ENCODE measurements at places on chromosomes 7 and 10.

GRCh38 chr7:36029853-36030515, 123.1 kb upstream of the EEPD1 start:
- DNase-seq: no peak

DNA sequence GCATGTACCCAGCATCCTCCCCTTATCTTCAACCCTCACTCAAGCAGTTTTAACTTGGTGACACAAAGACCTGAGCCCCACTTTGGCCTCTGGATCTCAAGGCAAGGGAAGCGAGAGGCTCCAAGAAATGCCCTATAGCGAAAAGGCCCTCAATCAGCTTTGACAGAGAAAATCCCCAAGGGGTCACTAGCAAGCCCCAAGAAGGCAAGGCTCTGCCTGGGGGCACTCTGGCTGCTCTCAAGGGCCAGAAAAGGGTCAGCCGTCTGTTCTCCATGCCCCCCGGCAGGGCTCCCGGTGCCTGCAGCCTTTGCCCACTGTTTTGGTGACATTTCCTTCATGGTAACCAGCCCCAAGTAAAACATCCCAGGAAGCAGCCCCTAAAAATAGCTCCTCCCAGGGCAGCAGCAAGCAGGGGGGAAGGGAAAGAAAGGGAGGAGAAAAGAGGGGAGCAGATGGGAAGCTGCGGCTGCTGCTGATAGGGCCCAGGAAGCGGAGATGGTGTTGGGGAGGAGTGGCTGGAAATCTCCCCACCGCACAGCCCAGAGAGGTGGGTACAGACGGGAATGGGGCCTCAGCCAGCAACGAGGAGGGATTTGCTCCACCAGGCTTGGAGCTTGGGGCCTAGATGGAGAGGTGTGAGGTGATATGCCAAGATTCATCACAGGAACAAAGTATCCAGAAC, 7.1 kb downstream of the CAMK2G start:
- DNase-seq: no peak

DNA sequence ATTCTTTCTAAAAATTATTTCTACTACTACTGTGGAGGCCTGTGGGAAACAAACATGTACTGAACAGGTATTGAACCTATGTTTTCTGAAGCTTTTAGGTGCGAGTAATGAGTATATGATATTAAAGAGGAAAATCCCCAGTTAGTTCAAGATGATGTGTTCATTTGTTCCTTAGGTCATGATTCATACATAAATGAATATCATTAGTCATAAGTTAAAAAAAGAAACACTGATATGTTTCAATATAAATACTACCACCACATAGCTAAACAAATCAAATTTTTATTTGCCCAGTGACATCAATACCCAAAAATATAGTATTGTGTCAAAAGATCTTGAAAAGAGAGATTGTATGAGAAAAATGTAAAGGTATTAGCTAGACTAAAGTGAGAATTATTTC, 210.7 kb upstream of the GNAI1 start:
- DNase-seq: no peak

- no peak for DNase-seq
Measured at GRCh38 chr10:49600781-49601400, 9.2 kb upstream of the SLC18A3 start.

DNA sequence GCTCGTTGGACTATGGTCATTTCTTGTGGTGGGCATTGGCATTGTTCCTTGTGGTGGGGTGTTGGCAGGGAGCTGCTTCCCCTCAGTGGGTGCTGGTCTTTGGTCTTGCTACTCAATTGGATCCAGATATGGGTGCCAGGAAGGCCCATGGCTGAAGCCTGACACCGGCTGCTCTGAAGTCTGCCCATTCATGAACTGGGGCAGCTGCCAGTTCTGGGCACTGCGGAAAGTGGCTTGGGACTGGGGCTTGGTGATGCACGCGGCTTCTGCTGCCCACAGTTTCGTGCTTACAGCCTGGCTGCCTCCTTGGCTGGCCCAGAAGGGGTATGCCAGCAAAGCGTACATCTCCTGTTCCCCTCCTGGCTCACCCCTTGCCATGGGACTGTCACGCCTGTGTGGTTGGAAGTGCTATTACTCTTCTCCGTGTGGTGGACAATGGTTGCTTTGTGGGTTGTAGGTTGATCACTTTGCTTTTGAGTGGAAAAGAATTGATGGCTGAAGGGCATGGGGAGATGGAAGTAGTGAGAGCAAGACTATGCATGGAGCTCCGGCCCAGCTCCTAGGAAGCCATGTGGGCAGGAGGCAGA, 54.7 kb downstream of the ADAMTS14 start:
- DNase-seq: no peak

DNA sequence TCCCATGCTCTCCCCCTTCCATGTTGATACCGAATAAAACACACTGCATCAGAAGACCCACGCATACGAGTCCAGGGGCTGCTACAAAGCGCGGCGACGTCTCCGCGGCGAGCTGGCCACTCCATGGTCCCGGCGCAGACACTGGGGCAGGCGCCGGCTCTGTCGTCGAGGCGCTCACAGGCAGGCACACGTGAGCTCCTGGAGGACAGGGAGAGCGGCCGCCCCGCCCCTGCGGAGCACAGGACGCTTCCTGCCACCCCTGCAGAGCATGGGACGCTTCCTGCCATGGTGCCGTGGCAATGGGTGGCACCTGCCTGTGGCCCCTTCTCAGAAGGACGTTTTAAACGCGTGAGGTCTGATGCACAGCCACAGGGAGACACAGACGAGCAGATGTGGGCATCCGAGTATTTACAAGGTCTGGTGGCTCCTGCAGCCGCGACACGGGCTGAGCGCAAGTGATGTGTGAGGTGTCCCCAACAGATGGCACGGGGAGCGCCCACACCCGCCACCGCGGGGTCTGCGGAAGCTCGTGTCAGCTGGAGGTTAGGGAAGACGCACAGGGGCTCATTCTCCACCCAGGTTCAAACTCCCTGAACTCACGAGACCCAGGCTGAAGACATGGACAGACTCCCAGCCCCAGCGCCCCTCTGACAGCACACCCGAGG, 21.4 kb upstream of the GPR146 start:
- DNase-seq: no peak

DNA sequence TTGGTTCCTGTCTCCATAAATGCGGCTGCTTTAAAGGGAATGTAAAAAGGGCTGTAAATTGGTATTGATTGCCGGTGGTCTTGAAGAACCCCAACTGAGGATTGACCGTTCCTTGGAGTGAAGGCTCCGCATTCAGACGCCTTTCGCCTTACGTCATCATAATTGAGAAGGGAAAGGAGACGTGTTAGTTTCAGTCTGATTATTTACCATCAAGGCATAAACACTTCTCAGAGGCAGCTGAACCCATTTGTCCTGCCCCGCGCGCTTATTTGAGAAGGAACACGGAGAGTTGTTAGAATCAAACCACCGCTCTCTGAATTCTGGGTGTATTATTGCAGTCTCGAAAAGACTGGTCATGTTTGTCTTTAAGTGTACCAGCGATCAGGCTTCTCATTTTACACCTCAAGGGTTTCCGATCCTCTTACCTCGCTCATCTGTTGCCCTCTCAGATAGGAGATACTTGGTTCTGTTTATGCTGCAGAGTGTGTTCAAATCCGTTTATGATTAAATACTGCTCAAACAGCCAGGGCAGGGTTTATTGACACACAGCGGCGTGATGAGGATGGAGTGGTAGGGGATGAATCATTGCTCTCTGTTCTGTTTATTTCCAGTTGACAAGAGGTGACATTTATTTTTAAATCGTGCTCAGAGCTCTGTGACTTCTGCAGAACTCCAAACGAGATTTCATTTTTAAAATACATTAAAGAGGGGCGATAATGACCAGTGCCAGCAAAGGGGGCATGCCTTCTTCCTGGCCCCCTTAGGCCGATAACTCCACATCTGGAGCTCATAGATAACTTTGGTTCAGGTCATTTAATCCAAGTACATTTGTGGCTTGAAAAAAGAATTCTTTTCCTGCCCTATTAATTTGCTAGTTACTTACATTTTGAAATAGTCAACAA, 30.4 kb downstream of the FOXK1 start:
- DNase-seq: no peak

DNA sequence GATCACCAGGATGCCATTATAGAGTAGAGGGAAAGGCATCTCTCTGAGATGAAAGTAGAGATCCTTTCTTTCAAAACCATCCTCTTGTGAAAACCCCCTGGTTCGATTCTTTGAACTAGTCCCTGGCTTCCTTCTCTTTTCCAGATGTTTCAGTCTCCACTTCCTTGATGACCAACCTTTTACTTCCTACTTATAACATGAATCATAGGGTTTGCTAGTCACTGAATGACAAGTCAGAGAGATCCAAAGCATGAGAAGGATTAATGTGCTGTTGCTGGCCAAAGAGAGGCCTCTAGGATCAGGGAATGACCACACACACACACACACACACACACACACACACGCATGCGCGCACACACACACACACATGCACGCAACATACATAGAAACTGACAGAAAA, 161.1 kb upstream of the FRMD4A start:
- DNase-seq: no peak

DNA sequence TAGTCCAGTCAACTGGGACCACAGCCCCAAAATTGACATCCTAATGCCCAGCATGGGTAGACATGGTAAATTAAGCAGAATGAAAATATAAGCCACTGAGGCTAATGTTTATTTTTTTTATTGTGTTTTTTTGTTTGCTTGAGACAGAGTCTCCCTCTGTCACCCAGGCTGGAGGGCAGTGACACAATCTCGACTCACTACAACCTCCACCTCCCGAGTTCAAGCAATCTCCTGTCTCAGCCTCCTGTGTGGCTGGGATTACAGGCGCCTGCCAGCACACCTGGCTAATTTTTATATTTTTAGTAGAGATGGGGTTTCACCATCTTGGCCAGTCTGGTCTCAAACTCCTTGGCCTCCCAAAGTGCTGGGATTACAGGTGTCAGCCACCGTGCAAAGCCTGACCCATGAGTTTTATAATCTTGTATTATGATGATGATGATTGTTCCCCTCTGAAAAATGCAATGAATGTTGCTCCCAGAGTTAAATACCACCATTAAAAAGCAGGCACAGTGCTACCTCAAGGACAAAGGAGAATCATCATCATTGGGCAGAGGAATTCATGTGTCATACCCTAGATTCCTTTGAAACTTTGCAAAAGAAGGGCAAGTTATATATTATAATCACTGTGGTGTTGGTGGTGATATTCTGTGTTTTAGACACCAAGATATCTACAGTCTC, 228.0 kb downstream of the PARD3 start:
- no peak for DNase-seq

DNA sequence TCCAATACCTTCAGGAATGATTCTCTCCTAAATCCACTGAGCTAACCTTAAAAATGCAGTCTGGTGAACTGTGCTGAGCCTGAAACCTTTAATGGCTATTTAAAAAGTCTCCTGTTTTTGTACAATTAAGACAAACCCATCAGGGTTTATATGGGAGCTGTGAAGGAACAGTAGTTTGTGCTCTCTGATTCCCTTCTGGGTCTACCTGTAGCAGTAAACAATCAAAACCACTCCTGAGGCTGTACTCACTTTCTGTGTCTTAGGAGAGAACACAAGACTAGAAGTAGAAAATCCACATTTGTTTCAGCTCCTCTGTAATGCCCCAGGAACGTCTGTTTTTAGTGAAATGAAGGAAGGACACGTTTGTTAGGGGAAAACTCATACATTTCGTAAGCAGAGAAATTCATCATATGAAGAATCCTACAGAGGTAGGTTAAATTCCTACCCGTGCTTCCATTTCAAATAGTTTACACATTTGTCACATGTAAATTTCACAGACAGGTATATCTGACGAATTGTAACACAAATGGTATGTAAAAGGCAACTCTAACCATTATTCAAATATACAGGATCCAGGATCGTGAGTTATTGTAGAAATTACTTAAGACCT, 2.6 kb downstream of the CUX1 start:
- no peak for DNase-seq

DNA sequence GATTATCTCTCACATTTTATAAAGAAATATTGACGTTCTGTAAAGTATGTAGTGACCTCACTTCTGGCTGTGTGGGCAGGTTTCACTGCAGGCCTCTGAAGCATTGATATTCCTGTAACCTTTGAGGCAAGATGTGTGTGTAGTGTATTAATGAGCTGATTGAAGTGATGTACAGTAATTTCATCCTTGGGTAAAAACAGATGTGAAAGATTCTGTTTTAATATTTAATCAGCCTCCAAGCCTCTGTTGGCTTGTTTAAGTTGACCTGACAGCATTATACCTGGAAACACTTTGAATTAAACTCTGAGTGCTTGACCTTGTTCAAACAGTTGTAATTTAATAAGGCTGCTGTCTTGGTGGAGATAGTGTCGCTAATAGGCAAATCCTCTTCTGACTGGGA, 74.9 kb downstream of the KAT6B start:
- DNase-seq: no peak

GRCh38 chr7:115678086-115678982, 352.2 kb downstream of the TFEC start:
- DNase-seq: no peak

GRCh38 chr10:118953598-118954393, 75.7 kb upstream of the NANOS1 start:
- DNase-seq: no peak

DNA sequence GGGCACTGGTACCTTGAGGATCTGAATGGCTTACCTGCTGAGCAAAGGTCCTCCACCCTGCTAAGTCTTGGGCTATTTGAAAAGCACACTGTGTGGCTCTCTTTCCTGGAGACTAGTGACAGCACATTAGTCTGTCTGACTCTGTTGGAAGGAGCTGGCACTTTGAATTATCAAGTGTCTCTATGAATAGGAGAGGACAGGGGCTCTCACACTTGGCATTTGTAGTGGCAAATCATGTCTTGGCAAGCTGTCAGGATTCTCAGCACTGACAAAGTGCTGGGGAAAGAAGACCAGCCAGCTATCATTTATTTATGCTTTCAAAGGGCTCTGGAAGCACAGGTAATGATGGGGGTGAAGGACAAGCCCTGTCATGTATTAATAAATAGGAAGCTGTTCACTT, 62.8 kb downstream of the MTPN start:
- DNase-seq: no peak

Data from activated effector memory CD4-positive, alpha-beta T cell treated with Interleukin-2 at 50 U/mL for 16 hours (primary cell).